ENCODE measurements at places on chromosomes 6 and 20.
A peak's percentile ranks its signal among the peaks of the same experiment; 100 is the strongest.

GRCh38 chr6:124069230-124069950 is 265.7 kb downstream of the NKAIN2 start:
- DNase-seq: no peak

DNA sequence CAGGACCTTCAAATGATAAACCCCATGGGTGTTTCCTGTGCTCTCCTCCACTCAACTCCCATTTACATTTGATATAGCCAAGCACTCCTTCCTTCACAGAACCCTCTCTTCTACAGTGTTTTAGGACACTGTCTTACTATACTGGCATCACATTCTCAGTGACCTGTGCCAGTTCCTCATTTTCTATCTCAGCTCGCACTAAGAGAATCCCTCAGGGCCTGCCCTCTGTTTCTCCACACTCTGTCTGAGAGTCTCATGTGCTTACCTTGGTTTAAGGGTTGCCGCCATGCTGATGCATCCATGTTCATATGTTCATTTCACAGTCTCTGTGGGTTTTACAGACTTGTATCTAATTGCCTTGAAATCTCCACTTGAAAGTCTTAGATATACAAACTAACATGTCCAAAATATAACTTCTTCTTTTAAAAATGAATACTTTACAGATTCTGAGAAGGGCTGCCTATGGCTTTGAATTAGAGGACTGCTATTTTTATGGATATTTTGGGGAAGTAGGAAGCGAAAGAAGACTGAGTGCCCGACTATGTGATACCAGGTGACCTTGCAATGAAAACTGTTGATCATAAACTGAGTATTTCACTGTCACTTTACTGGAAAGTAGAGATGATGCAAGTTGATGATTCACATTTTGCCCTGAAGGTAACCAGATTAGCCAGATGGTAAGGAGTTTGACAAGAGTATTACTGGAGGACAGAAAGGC is 153.1 kb upstream of the SIM1 start:
- DNase-seq: no peak

GRCh38 chr20:11080010-11080409 is 406.2 kb upstream of the JAG1 start:
- DNase-seq: peak; percentile 60

- DNase-seq: peak; percentile 45
Measured at GRCh38 chr6:25889877-25890853, 16.1 kb upstream of the SLC17A3 start.

DNA sequence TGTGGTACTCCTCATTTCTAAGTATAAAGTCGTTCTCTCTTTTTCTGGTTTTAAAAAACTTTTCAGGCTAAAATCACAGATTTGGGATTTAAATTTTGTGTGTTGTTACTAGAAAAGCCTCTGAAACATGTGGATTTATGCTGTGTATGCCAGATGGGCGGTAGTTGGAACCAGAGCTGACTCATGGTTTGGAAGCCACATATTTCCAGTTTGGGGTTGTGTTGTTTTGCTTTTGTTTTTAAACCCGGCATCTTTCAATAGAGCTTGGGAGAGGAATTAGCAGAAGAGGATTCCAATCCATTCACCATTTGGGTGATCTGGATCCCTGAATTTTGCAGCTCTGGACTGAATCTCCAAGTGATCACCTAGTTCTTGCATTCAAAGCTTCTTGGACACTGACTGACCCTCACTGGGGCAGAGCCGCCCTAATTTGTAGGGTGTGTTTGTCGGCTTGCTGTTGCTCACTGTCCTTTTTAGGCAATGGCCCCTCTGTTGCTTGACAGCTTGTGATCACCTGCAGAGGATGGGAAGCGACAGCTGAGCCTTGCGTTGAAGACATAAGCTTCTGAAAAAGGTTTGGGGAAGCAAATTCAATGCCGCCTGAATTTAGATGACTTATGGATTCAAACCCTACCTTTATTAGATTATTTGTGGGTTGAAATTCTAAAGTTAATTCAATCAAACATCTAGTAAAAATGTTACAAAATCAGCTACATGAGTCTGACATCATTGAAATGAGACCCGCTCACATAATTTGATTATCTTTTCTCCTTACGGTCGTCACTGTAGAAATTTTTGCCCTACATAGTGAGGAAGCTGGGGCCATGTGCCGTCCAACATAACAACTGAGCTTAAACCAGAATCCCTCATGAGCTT is 79.9 kb upstream of the CD83 start:
- no peak for DNase-seq

GRCh38 chr6:106959985-106960384 is 14.5 kb downstream of the CD24 start:
- DNase-seq: no peak

DNA sequence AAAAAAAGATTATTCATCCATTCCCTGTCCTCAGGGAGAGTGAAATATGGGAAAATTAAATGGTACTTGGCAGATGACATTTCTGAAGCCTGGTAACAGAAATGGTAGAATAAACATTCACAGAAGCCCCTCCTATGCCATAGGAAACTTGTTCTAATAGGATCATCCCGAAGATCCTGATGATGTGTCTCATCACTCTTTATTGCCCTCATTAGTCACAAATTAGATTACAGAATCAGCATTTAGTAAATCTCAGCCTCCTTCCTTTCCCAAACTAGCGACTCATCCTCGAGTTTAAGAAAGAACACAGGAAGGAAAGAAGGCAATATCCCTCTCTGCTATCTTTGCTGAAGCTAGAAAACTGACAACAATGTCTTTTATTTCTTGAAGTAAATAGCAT is 154.4 kb downstream of the TMEM200A start:
- DNase-seq: no peak

GRCh38 chr6:121465101-121465500 is 29.7 kb downstream of the GJA1 start:
- DNase-seq: no peak

DNA sequence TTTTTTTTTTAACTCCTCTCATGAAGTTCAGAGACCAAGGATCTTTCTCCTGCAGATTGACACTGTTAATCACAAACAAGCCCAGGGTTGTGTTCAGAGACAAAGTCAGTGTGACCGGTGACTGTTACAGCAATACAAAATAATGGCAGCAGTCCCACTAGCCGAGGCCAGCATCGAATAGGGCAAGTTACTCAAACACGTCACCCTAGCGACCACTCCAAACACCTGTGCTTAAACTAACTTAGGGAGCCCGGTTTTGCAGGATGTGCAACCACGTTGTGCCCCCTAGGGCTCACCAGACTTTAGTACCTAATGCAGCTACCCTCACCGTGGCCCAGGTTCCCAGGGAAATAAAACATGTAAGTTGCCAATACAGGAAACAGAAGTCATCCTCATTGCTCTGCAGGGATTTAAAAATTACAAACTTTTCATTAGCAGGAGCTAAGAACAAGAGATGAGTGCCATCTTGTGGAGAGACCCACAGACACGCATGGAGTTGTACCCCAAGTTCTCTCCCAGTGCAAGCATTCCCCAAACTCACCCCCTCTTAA is 38.1 kb downstream of the FAM50B start:
- DNase-seq: no peak

GRCh38 chr6:41777551-41778285 is 2.0 kb downstream of the FRS3 start:
- no peak for DNase-seq

DNA sequence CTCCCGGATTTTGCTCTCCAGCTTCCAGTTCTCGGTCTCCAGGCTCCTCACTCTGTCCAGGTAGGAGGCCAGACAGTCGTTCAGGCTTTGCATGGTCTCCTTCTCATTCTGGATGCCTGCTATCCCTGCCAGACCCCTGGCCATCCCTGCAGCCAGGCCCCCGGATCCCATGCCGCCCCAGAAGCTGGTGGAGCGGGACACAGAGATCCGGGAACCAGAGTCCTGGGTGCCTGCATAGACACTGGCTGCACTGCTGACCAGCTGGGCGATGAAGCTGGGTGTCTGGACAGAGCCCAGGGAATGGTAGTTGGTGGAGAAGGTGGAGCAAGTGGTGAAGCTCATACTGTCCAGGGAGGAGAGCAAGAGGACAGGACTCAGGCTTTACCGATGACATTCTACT is 2.9 kb upstream of the CALHM6 start:
- no peak for DNase-seq

GRCh38 chr6:140968062-140968461 is 1164.7 kb upstream of the GJE1 start:
- DNase-seq: no peak

DNA sequence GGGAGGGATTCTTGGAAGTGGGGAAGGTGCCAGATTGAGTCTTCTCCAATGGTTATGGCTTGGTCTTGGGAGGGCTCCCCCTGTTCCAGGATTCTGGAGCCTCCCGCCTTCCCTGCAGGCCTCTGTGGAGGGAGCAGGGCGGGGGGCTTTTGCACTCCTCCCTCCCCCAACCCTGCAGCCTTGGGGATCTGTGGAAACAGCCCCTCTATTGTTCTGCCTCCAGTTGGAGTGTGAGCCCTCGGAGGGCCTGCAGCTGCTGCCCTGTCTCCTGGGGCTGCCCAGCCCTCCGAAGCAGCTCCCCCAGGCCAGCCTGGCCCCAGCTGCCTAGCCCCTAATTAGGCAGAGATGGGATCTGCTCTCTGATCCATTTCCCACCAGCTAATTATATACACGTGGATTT is 14.7 kb downstream of the FAM110A start:
- DNase-seq: no peak

- DNase-seq: no peak
Measured at GRCh38 chr20:8012724-8013123, 6.8 kb downstream of the TMX4 start.

DNA sequence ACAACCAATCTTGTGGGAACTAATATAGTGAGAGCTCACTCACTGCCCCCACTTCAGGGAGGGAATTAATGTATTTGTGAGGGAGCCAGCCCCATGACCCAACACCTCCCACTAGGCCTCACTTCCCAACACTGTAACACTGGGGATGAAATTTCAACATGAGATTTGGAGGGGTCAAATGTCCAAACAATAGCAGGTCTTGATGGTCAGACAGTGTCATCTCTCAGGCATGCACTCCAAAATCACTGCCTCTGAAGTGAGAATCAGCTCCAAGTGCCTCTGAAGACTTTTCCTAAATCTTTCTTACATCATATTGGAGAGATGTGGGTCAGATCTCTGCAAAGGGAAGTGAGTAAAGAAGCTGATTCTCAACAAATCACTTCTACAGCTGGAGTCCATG is 13.8 kb upstream of the SAYSD1 start:
- no peak for DNase-seq

GRCh38 chr6:85865420-85866369 is 223.0 kb upstream of the SYNCRIP start:
- no peak for DNase-seq

DNA sequence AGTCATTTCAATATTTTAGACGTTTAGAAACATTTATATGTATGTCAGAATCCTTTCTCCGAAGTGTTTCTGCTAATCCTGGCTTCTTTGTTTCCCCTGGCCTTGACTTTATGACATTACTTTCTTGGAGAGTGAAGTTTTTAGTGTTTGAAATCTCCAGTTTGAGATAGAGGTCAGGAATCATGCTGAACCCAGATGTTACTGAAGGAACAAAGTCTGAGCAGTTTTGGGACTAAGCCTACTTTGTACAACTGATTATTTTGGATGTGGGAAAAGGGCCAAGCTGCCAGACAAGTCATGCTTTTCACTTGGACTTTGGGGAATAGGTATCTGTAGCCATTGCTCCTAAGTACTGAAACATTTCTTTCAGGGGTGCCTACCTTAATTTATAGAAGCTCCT is 2.3 kb downstream of the RNF144B start:
- DNase-seq: no peak

GRCh38 chr20:25984933-25985332 is 288.3 kb upstream of the ZNF337 start:
- DNase-seq: no peak

DNA sequence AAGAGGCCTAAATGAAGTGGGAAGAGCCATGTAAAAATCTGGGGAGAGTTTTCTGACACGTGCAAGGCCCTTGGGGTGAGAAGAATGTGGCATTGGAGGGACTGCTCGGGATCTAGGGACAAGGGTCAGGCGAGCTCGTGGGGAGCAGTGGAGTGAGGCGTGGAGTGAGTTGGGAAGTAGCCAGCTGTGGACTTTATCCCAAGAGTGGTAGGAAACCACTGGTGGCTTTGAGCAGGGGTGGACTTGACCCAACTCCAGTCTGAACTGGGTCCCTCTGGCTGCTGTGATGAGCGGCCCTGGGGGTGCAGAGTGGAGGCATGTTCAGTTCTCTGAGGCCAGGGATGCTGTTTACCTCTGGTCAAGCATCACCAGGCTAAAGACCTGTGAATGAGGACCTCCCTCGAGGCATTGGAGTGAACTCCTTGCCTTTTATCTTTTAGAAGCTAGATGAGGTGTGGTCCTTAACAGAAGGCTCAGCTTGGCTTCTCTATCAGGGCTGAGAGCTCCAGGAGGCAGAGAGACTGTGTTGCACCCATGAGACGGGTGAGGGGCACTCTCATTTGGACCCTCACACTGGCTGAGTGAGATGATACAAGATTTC is 20.6 kb downstream of the SLC22A1 start:
- DNase-seq: no peak

DNA sequence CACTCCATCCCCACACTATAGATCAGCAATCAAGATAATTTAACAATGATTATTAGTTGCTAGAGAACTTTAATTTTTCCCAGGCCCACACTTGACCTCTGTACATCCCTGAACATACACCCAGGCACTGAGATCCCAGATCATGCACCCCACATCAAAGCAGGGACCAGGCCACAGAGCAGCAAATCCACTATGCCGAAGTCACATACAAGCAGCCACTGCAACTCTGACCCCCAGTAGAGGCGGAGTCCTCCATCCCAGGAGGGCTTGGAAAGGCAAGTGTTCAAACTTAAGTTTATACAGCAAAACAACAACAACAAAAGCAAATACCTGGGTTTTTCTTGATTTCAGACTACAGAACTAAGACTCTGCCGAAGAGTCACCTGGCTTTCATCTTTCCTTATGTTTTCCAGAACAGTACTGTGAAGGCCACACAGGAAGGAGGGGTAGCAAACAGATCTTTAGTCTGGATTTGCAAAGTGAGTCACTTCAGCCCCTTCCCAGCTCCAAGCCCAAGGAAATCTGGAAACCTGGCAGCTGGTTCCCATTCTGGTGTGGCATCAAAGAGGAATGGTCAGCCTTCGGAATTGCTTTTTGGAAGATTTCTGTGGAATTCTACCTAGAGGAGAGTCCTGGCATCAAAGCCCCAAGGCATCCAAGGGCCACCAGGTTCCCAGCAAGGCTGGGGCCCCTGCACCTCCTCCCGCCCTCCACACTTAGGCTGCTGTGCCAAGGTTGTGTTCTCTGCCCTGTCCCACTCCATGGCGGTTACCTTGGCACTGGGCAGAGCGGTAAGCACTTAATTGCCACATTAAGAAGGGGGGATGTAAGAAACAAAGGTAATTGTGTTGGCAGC is 7.3 kb downstream of the JAG1 start:
- DNase-seq: no peak

DNA sequence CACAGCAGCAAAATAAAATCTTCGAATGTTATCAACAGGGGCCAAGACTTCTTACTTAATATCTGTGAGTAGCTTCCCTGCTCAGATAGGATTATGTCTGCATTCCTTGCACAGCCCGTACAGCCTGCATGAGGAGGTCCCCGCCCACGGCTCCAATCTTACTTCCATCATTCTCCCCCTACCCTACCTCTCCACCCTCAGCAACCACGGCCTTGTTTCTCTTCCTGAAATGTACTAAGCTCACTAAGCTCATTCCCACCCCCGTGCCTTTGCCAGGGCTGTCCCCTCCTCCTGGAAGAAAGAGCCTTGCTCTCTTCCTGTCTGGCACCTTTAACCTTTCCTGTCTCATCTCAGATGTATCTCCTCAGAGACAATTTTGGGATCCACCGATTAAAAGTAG is 120.4 kb downstream of the BCAS1 start:
- DNase-seq: no peak

- no peak for DNase-seq
Measured at GRCh38 chr6:52725535-52726192, 37.6 kb downstream of the GSTA2 start.

Data from COLO829 (cell line).